Stimulated activated memory B cell treated with anti-CD40 and anti-IgM and Interleukin-4, amounts not matched to agents 10 μg/mL and 1 μg/mL and 100 μg/mL, for 72 hours (primary cell): ENCODE measurements at places on chromosomes 12 and 14.

- no peak for ATAC-seq
These were observed 139.0 kb downstream of the BCL11B start for GRCh38 chr14:99132821-99133635.

DNA sequence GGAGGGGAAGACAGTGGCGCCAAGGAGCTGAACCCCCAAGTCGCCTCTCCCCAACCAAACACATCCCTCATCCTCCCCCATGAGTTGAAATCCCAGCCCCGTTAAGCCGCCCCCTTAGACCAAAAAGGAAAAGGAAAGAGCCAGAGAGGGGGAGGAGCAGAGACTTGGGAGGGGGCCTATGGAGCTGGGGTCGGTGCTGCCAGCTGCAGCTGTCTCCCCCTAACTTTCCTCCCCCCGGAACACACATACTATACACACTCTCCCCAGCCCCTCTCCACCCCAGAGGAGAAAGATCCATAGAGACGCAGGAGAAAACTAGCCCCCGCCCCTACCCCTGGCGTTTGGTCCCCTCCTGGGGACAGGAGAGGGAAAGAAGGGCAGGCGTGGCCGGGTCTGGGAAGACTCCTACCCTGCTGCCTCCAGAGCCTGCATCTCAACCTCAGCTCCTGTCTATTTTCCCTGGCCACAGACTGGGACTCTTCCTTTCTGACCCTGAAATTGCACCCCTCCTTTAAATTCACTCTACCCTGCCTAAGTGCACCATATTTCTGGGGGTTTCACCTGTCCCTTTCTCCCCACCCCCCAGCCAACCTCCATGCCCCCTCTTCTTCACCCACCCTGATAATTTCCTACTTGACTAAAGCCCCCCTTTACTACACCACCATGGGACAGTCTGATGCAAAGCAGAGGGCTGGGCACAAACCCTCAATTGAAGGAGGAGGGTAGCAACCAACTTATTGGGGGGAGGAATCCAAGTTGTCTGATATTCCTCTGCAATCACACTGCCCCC is 1.7 kb upstream of the HOXC9 start:
- ATAC-seq, result no peak

- no peak for ATAC-seq
These were observed 85.8 kb downstream of the SLC25A47 start for GRCh38 chr14:100409003-100409360.

DNA sequence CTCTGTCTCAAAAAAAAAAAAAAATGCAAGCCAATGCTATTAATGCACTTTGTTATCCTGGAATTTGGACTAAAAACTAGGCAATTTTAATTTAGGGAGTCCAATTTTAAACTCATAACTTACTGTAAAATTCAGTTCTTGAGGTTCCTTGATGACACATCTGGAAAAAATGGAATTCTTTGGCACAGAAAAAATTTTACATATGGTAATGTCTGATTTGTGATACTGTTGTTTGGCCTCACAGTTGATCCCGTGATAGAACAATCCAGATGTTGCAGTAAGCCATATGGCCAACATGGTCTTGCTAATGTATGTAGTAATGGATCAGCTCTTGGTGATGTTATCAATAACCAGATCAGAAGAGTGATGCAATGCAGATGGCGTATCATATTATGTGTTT is 1089.8 kb downstream of the FLRT2 start:
- no peak for ATAC-seq

GRCh38 chr12:6450869-6451347 is 934 bp upstream of the TAPBPL start:
- no peak for ATAC-seq

DNA sequence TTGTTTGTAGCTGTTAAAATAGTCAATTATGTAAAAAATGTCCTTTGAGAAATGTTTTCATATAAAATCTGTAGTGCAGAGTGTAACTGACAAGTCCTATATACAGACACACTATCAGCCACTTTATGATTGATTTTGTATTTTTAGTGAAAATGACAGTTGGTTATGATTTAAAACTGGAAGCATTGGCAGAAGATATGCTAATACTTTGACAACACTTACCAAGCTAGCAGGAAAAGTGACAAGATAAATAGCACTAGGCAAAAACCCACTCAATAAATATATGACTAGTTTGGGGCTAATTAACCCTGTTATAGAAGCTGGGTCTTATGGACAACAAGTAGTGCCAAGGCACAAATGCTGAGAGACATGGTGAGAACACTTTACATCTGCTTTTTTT is 772.9 kb upstream of the NOVA1 start:
- no peak for ATAC-seq

DNA sequence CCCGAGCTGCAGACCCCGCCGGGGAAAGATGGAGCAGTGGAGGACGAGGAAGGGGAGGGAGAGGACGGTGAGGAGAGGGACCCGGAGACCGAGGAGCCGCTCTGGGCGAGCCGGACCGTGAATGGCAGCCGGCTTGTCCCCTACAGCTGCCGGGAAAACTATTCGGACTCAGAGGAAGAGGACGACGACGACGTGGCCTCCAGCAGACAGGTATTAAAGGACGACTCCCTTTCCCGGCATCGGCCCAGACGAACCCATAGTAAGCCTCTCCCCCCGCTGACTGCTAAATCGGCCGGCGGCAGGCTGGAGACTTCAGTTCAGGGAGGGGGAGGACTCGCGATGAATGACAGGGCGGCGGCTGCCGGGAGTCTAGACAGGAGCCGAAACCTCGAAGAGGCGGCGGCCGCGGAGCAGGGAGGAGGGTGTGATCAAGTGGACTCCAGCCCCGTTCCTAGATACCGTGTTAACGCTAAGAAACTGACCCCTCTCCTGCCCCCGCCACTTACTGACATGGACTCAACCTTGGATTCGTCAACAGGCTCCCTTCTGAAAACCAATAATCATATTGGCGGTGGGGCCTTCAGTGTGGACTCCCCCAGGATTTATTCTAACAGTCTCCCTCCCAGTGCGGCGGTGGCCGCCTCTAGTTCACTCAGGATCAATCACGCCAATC is 962 bp downstream of the LEMD3 start:
- peak; percentile 62 for ATAC-seq

- no peak for ATAC-seq
These were observed 61.1 kb downstream of the WDR20 start for GRCh38 chr14:102200690-102201352.

GRCh38 chr14:23573384-23574015 is 5.1 kb downstream of the JPH4 start:
- ATAC-seq, result no peak

DNA sequence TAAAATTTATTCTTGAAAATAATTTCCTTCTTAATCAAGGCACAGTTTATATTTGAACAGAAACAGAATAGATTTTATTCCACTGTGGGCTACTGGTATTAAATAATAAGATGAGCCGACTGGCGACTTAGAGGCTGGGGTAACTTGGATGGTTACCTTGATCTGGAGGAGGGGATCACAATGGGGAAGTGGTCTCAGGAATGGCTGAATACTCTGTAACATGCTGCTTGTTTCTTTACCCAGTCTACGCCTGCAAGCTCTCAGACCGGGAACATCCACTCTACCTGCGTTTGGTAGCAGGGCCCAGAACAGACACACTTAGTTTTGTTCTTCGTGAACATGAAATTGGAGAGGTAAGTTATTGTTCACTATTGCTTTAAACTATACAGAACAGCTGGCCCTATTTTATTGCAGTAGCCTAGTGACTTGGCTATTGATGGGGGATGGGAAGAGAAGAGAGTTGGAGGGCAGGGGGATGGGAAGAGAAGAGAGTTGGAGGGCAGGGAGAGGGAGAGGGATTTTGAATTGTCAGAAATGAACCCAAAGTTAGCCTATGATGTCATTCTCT is 67.9 kb downstream of the GNS start:
- no peak for ATAC-seq

DNA sequence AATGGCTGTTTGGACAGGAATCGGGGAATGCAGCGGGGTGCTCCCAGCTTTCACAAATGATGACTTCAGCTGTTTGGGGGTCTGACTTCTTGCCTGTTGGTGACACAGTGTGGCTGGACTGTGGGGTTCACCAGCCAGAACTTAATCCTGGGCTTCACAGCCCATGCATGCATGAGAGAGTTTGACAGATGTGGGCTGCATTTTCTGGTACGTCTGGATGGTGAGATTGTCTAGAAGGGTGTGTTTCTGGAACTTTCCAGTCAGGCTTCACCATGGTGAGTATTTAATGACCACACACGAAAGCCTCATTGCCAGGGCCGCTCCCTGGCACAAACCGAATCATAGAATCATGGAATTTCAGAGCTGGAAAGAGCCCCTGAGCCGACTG is 29.6 kb downstream of the CHST11 start:
- no peak for ATAC-seq

DNA sequence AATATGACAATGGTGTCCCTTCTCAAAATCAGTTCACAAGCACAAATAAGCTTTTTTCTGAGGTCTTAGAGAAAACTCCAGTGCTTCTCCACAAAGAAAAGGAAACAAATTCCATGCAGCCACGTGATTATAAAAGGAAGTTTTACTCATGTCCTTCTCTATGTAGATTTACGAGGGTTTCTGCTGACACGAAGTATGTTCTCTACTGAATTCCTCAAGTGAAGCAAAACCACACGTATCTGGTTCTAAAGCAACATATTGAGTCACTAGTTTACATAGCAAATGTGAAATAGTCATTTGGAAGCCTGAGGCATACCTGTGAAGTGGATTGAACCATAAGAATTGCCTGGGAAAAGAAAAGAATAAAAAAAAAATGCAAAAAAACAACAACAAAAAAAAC is 31.9 kb downstream of the BMP4 start:
- no peak for ATAC-seq

- ATAC-seq, result peak; percentile 66
These were observed 31.1 kb upstream of the BEGAIN start for GRCh38 chr14:100618318-100618693.

- no peak for ATAC-seq
These were observed 256.4 kb downstream of the NUAK1 start for GRCh38 chr12:105882404-105882803.

DNA sequence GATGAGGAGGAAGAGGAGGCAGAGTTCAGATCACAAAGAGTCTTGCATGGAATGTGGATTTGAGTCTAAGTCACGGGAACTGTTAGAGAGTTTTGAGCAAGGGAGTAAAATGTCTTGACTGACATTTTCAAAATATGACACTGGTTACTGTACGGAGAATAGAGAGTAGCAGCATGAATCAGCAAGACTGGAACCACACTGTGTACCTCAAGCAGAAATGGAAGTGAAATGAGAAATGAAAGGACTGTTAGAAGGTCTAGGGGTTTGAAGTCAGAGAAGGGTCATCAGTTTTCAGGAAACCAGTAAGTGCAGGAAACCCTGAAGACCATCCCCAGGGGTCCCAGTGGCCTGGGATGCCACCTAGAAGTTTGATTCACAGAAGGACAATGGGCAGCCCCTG is 236.3 kb downstream of the GALC start:
- no peak for ATAC-seq

- ATAC-seq, result no peak
These were observed 764.3 kb downstream of the NOVA1 start for GRCh38 chr14:25833341-25834126.

DNA sequence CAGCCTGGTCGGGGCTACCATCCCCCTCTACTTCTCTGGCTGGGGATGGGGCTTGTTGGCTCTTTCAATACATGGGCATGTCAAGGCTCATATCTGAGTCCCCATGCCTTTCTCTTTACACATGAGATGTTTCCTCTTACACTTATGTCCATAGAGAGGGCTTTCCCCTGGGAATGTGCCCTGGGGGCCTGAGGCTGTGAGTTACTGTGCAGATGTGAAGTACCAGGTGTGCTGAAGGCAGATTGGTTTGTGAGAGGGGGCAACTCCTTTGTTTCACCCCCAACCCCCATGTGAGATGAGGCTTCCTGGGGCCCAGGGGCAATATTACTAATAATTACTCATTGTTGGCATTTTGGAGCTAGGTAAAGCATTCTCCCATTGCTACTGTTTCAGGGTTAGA is 32.8 kb downstream of the NRXN3 start:
- no peak for ATAC-seq

DNA sequence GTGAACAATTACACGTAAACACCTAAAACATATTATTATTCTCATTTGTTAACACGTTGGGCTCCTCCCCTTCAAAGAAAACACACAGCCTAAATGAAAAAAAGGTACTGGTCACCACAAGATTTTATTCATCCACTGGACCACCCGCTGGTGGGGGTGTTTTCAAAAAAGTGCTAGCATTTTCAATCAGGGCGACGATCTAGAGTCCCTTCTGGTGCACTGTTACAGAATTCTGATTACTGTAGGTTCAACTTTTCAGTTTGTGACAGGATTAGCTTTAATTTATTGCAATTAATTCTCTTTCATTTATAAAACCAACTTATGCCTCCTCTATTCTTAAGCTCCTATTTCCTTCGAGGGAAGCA is 443 bp downstream of the MAGOHB start:
- ATAC-seq, result no peak

DNA sequence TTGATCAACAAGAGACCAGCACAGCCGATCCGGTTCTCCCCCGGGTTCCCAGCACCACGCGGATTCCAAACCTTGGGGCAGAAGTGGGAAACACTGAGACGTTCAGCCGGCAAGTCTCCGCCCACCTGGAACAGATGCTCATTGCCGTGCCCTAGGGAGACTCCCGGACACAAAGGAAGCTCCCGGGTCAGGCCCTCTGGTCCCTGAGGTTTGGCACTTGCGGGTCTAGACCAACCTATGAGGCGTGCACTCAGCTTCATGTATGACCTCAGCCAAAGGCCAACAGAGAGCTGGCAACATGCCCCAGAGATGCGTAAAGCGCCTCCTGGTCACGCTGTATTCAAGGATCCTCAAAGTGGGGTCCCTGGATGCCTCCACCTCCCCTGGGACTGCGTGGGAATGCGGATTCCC is 2.5 kb downstream of the RIMBP2 start:
- no peak for ATAC-seq

- ATAC-seq, result no peak
These were observed 5.1 kb upstream of the TNFAIP2 start for GRCh38 chr14:103118018-103118662.

DNA sequence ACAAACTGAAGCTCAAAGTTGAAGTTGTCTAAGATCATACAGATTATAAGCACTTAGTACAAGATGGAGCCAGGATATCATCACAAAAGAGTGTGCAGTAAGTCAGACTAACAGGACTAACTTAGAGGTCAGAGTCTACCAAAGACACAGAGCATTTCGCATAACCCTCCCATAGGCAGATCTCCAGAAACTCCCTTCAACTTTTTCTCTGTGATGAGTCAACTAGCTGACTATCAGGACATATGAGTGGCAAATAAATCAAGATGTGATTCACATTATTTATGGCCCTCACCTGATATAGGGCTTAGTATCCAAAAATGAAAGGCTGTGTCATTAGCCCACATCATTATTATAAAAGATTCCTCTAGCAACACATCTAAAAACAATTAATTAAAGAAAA is 484.6 kb downstream of the GALC start:
- ATAC-seq, result no peak

GRCh38 chr12:72011374-72011773 is 72.7 kb downstream of the TPH2 start:
- ATAC-seq, result no peak

- ATAC-seq, result no peak
These were observed 10.3 kb upstream of the STK38L start for GRCh38 chr12:27233814-27234213.

DNA sequence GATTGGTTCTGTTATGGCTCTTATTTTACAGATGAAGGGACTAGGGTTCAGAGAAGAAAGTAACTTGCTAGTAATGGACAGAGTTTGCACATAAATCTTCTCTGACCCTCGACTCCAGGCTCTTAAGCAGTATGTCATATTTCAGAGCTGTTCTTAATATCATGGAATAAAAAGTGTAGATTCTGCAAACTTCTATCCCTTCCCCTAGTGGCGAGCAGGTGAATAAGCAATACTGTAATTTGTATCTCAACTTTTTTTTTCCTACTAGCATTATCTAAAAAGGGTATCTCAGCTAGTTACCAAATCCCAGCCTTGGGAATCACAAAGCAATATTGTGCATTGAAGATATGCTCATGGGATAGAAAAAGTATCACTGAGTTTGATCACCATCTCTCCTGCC is 83.2 kb downstream of the ANO4 start:
- ATAC-seq, result no peak
